Suppressor macrophage treated with lipopolysaccharide for 4 hours (primary cell): ENCODE measurements at places on chromosomes 4 and X.

DNA sequence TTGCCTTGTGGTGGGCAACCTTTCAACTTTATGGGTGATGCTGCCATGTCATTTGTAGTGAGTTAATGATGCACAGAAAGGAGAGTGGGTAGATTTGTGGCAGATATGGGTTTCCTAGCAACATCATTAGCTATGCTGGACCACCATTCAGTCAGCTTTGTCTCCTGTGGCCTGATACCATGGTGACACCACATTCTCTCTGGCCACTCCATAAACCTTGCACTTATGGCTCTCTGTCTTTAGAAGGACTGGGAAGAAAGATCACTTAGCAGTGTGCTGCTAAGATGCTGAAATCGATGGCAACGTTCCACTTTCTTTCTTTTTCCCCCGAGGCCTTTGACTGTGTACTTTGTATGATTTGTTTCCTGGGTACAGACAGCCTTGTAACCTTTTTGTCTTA is 95.0 kb upstream of the SOX3 start:
- DNase-seq = no peak

DNA sequence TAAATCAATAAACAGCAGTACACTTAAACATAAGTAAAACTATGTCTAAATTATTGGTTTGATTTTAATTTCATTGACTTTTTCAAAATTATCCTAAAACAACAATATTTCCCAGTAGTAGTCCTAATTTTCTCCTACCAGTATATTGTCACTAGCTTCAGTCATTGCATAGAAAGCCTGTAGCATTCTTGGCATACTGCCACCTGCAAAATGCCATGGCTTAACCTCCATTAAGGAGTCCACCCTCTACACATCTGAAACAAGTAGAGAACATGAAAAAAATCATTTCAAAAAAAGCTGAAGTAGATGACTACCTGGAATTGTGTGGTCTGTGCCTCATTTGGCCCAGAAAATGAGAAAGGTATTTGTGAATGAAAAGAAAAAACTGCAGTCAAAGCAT is 348.5 kb downstream of the INPP4B start:
- no peak for DNase-seq

GRCh38 chr4:108683479-108683878 is 33.1 kb downstream of the OSTC start:
- DNase-seq = no peak

- no peak for DNase-seq
Observed at GRCh38 chrX:10327651-10328050, 170.9 kb downstream of the CLCN4 start.

DNA sequence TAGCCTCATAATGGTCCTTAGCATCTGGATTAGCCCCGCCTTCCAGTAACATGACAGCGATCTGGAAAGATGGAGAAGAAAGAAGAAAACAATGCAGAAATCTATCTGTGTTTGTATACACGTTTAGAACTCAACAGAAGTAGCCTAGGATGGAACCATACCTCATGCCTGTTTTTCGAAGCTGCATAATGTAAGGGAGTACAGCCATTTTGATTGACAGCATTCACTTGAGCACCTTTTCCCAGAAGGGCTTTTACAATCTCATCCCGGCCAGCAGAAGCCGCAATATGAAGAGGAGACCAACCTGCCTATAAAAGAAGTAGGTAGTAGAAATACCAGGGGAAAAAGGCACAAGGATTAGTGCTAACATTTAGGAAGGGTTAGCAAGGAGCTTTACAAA is 3.5 kb downstream of the PSMD10 start:
- no peak for DNase-seq

DNA sequence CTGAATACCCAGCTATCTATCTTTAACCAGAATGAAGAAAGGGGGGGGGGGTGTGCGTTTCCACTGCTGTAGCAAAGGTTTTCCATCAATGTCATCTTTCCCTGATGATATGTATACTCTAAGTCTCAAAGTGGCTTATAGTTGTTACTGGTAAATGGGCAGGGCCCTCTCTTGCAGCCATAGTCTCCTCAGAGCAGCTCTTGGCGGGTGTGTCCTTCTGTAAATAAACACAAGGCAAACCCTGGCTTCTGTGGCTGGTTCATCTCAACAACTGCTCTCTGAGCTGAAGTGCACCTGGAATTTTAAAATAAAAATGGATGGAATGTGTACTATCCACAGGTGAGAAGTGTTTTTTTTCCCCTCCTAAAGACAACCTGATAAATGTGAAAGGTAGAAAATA is 57.5 kb upstream of the SCML1 start:
- DNase-seq = no peak

- DNase-seq = peak; percentile 54
Observed at GRCh38 chr4:879729-880077, 52.4 kb downstream of the GAK start.

GRCh38 chr4:109327641-109328040 is 25.2 kb upstream of the COL25A1 start:
- DNase-seq = no peak

- no peak for DNase-seq
Observed at GRCh38 chr4:159098482-159099127, 4.3 kb upstream of the RAPGEF2 start.

- no peak for DNase-seq
Observed at GRCh38 chr4:7860600-7861163, 79.0 kb downstream of the AFAP1 start.

DNA sequence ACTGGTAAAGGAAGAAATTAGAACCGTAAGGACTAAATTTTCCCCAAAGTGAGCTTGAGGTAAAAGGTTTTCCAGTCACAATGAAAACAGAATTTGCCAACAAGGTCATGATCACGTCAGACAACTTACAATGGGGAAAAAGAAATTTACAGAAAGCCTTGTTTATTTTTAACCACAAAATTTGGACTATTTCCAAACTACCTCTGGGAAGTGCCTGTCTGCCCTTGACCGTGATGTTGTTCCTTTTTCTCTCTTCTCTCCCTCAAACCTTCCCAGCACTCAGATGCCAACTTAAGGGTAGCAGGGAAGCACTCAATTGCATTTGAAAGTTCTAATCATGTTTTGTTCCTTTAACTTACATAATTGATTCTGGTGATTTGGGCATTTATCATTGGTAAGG is 32.5 kb downstream of the MEPE start:
- DNase-seq = peak; percentile 40

GRCh38 chrX:130028196-130028595 is 45.8 kb downstream of the BCORL1 start:
- DNase-seq = peak; percentile 47

- DNase-seq = peak; percentile 34
Observed at GRCh38 chrX:80876877-80877276, 67.2 kb upstream of the BRWD3 start.

- DNase-seq = no peak
Observed at GRCh38 chrX:68938244-68939004, 109.6 kb downstream of the EFNB1 start.

DNA sequence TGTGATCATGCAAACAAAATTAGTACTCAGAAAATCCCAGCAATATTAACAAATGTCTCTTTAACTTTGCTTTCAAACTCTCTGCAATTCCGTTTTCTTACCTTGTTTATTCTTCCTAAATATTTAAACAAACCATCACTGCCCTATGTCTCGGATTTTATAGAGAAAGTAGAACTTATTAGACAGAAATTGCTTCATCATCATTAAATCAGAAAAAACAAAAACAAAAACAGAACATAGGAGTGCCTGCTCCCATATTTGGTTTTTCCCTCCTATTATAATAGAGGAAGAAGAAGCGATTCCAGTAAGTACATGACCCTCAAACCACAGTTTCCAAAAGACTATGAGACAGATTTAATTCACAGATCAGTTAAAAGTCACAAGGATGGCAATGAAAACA is 1228.0 kb downstream of the RPA4 start:
- DNase-seq = no peak

DNA sequence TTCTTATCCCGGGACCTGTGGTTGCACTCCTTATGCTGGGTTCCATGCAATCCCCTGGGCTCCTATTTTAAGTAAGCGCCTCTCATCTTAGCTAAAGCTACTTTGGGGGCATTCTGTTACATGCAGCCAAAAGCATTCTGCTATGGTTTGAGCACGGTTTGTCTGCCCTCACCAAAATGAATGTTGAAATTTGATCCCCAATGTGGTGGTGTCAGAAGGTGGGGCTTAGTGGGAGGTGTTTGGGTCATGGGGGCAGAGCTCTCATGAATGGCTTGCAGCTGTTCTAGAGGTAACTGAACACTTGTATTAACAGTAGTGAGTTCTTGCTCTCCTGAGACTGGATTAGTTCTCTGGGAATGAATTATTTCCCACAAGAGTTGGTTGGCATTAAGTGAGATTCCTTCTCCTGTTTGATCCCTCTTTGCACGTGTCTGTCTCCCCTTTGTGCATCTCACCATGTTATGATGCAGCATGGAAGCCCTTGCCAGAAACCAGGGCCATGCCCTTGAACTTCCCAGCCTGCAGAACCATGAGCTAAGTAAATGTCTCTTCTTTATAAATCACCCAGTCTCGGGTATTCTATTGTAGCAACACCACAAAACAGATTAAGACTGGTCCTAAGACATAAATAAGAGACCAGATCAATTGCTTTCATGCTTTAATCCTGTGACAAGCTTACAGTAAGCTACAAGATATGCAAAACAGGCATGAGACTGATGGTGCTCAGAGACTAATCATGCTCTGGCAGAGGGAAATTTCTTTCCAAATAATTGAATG is 141.8 kb downstream of the TSPAN5 start:
- no peak for DNase-seq

- DNase-seq = peak; percentile 21
Observed at GRCh38 chrX:153307276-153308178, 14.0 kb downstream of the PNMA6F start.

- no peak for DNase-seq
Observed at GRCh38 chr4:123417813-123418212, 21.2 kb downstream of the SPRY1 start.

- no peak for DNase-seq
Observed at GRCh38 chrX:136376713-136377112, 76.0 kb downstream of the ADGRG4 start.

DNA sequence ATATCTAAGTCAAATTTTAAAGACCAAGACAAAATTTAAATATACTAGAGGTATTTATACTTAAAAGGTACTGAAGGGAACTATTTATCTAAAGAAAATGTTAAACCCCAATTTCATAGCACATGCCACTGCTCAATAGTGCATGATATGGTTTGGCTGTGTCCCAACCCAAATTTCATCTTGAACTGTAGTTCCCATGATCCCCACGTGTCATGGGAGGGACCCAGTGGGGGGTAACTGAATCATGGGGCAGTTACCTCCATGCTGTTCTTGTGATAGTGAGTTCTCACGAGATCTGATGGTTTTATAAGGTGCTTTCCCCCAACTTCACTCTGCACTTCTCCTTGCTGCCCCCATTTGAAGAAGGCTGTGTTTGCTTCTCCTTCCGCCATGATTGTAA is 32.3 kb downstream of the MAML3 start:
- no peak for DNase-seq

GRCh38 chrX:137574784-137575293 is 8.9 kb downstream of the ZIC3 start:
- no peak for DNase-seq

DNA sequence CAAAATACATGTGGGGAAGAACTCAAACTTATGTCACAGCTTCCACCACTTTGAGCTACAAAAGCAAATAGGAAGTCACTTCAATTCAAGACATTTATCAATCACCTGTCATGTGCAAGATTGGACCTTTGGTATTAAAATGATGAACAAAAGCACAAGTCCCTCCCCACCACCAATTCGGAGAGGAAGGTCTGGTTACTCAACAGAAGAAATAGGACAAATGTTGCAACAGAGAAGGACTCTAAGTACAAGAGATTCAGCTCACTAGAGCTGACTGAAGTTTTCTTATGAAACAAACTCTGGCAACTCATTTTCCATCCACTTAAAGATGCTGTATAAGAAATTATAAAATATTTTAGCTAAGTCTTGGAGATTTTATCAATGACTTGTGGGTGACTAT is 16.0 kb upstream of the MMRN1 start:
- peak; percentile 13 for DNase-seq

- DNase-seq = no peak
Observed at GRCh38 chr4:188414441-188414840, 275.2 kb downstream of the TRIML1 start.

DNA sequence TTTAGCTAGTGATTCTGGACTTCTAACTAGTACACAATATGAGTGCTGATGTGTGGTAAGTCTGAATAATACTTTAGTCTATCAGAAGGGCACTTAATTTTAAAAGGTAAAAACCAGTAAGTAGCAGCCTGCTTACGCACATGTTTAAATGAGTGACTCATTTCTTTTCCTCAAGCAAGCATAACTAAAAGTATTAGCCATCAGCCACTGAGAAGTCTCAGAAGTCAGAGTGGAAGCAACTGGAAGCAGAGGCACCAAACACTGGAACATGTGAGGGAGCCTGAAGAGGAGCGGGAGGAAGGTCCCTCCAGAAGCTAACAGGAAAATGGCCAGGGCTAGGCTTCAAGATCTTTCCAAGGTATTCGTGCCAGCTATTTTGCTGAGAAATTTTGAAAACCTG is 257.7 kb downstream of the RAPGEF2 start:
- DNase-seq = no peak

- DNase-seq = peak; percentile 72
Observed at GRCh38 chrX:130085551-130086446, 24.5 kb downstream of the ELF4 start.

DNA sequence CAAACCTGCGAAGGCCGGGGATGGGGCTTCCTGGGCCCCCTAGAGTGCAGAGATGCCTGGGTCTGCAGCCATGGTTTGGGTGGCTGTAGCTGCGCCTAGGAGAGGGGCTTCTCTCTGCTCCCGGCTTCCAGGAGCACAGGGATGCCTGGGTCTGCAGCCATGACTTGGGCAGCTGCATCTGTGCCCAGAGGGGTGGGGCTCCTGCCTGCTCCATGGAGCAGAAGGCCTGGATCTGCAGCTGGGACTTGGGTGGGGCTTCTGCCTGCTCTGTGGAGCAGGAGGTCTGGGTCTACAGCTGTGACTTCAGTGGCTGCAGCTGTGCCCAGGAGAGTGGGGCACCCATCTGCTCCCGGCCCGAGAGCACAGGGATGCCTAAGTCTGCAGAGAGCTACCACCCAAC is 20.8 kb downstream of the SPON2 start:
- DNase-seq = no peak

GRCh38 chr4:81352446-81352835 is 119.3 kb downstream of the RASGEF1B start:
- DNase-seq = no peak

GRCh38 chrX:1108501-1109445 is 103.7 kb downstream of the CRLF2 start:
- no peak for DNase-seq

DNA sequence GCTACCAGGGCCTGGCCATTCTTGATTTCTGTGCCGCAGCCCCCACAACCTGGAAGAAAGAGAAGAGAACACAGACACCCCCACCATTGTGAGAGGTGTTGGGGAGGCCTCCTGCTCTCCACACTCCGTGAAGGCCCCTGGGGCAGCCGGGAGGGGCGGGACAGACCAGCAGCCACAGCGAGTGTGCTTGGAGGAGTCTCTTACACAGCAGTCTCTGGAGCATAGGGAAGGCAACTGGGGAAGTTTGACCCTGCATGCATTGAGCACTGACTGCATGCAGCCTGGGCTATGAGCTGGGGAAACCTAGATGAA is 77.9 kb downstream of the ABLIM2 start:
- no peak for DNase-seq

DNA sequence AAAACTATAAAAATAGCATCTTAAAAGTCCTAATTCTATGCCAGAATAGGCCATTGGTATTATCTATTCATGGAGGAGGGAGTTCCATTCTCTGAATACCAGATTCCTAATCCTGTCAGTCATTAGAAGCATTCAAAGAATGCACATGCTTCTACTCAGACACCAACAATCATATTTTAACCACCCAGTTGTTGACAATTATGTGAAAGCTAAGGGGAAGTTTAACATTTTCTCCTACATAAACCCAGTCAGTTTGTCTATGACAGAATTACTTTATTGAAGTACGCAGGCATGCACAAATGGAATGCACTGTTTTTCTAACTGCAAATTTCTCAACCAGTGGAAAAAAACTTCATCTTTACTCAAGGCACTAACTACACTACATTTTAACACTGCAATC is 69.6 kb upstream of the MTNR1A start:
- DNase-seq = no peak
